Esophagus squamous epithelium (tissue), 5 donors: ENCODE measurements at places on chromosomes 7 and 10.
A peak's percentile ranks its signal among the peaks of the same experiment; 100 is the strongest.

DNA sequence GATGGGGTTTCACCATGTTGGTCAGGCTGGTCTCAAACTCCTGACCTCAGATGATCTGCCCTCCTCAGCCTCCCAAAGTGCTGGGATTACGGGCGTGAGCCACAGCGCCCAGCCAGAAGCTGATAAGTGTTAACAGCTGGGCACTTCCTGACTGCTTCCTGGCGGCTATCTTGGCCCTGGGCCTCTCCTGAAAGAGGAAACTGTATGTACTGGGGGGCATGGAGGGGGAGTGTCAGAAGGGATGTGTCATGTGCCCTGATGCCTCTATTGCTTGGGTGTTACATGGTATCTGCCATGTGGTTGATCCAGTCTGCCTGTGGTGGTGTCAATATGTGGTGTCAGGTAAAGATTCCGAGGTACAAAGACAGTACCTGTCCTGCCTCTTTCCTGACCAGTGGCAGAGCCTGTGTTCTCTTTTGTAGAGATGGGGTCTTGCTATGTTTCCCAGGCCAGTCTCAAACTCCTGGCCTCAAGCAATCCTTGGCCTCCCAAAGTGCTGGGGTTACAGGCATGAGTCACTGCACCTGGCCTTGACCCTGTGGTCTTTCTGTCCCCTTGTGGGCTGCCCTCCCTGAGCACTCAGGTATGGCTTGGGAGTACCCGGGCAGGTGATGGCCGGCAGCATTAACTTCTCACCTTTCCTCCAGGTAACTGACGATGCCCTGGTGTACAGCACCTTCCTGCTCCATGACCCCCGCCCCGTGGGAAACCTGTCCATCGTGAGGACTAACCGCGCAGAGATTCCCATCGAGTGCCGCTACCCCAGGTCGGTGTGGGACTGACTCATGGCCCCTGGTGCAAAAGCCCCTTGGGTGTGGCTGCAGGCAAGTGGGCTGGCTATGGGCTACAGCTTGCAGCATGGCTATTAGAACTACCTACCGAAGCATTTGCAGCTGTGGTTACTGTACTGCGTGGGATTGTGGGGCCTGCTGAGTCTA, 4.4 kb downstream of the ZP3 start:
- no peak for DNase-seq

DNA sequence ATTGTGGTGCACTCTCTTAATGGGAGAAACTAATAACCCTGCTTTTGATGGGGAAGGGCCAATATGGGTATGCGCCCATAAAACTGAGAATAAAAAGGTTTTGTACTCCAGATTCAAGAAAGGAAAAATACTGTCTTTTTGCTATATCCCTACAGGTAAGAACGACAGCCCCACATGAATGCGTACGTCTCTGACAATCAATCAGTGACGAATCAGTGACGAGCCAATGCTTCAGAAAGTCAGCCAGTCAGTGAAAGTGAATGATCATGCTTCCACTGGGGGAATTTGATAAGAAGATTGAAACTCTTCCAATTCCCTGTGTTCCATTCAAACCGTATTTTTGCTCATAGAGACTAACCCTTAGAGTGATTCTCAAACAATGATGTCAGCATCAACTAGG, 26.3 kb downstream of the ARL5B start:
- no peak for DNase-seq

- no peak for DNase-seq
These were observed 589 bp downstream of the LDB1 start for GRCh38 chr10:102119417-102120141.

DNA sequence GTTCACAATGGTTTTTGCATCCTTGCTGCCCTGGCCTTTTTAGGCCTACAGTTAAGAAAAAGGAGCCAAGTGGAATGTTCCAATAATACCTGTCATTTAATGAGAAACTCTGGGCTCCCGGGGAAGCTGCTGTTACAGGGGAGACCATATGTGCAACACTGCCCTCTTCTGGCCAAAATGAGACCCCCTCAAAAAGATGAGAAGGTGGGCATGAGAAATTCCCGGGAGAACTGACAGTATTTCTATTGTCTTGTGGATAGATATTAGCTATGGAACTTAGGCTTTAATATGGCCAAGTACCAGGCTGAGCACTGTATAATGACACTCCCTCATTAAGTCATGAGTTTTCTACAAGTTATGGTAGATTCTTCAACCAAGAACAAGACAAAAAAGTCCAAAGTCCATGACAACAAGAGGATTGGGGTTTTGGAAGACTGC, 99.4 kb downstream of the CCDC3 start:
- no peak for DNase-seq

GRCh38 chr10:7942316-7942715, 112.2 kb upstream of the GATA3 start:
- DNase-seq = no peak

- DNase-seq = peak; percentile 42
These were observed 19.1 kb downstream of the DNAJB12 start for GRCh38 chr10:72335394-72336258.

GRCh38 chr7:16967300-16967811, 85.6 kb upstream of the AGR3 start:
- DNase-seq = no peak

DNA sequence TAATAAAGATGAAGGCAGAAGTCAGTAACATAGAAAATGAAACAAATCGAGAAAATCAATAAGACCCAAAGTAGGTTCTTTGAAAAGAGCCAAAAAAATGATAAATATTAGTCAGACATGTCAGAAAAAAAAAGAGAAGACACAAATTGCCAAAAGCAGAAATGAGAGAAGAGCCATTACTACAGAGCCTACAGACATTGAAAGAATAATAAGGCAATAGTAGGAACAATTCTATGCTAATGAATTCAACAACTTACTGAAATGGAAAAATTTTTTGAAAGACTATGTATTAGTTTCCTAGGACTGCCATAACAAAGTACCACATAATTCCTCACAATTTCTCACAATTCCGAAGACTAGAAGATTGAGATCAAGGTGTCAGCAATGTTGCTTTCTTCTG, 35.5 kb downstream of the OGDHL start:
- no peak for DNase-seq

DNA sequence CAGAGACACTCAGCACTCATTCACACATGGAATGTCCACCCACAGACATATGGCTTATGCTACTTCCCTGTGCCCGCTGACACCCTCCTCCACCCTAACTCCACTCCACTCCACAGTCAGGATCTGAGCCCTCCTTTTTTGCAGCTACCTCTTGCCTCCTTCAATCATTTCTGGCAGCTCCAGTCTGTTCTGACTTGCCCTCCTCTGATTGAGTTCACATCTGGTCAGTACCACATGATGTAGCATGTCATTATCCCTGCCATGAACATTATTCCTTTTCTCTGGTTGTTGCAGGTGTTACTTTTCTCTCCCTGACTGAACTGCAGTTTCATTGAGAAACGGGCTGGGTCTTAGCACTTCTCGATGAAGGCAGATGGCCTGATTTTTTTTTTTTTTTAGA, 130.1 kb upstream of the EGR2 start:
- no peak for DNase-seq

GRCh38 chr10:7403620-7404019, 7.2 kb downstream of the SFMBT2 start:
- DNase-seq = no peak
